ENCODE measurements at places on chromosomes 2 and 18.

DNA sequence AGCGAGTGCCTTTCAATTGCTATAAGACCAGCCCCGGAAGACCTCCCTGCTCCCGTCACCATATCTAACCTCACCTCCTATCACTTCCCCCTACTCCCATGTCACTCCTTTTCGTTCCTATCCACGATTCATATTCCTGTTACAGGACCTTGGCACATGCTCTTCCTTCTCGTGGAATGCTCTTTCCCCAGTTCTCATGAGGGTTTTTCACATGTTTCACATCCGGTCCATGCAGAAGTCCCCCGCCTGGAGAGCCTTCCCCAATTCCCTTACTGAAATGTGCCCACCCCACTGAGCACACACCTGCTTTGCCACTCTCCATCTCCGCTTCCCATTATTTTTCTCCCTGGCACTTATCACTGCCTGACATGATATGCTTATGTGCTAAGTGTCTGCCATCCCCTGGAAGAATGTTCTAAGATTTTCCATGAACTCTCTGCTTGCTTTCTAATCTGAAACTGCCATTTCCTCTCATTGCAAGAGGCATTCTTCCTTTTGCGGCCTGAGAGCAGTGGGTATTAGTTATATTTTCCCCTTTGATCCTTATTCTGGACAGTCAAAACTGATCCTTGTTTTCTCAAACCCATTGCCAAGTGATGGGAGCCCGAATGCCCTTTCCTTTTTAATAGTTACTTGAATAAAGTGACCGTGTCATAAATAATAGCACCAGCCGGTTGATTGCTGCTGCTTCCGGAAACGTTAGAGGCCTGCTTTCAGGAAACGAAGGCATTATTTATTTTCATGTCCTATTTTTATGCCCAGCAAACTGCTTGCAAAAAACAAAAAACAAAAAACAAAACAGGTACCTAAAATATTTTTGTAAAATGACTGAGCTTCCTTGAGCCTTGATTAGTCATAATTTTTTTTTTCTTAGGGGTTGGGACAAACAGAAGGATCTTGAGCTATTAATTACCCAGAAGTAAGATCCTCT, 127.9 kb downstream of the ZNF532 start:
- H3K36me3 ChIP-seq = no peaks in the 10 kb centered on the region
- peaks cover 1% of the 10 kb centered on the region for H3K27me3 ChIP-seq
- H3K27ac ChIP-seq = peak overlapping the region; percentile 6
- no peak overlapping the region for H3K4me3 ChIP-seq
- H3K4me1 ChIP-seq = no peaks in the 10 kb centered on the region
- DNase-seq = no peak

DNA sequence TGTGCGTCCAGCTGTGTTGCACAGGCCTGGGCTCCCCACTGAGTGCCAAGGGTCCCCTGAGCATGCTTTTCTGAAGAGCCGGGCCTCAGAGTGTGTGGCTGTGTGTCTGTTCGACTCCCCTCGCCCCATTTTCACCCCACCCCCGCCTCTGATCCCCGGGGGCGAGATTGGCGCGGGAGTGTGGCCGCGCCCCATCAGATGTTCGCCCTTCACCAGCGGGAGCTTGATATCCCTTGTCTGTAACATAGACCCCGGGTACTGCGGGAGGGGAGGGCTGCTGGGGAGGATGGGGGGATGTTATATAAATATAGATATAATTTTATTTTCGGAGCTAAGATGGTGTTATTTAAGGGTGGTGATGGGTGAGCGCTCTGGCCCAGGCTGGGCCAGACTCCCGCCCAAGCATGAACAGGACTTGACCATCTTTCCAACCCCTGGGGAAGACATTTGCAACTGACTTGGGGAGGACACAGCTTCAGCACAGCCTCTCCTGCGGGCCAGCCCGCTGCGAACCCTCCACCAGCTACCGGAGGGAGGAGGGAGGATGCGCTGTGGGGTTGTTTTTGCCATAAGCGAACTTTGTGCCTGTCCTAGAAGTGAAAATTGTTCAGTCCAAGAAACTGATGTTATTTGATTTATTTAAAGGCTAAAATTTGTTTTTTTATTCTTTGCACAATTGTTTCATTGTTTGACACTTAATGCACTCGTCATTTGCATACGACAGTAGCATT, 1.5 kb downstream of the RHOB start:
- peaks cover 6% of the 10 kb centered on the region for H3K4me1 ChIP-seq
- H3K27ac ChIP-seq = no peak overlapping the region
- peaks cover 60% of the 10 kb centered on the region for H3K27me3 ChIP-seq
- no peaks in the 10 kb centered on the region for H3K36me3 ChIP-seq
- no peak for DNase-seq

- H3K36me3 ChIP-seq = peaks cover 9% of the 10 kb centered on the region
- no peaks in the 10 kb centered on the region for H3K27me3 ChIP-seq
- DNase-seq = no peak
- H3K4me3 ChIP-seq = no peak overlapping the region
- H3K27ac ChIP-seq = no peak overlapping the region
- H3K4me1 ChIP-seq = peaks cover 3% of the 10 kb centered on the region
These were observed 47.5 kb downstream of the GALNT3 start for GRCh38 chr2:165746501-165746900.

DNA sequence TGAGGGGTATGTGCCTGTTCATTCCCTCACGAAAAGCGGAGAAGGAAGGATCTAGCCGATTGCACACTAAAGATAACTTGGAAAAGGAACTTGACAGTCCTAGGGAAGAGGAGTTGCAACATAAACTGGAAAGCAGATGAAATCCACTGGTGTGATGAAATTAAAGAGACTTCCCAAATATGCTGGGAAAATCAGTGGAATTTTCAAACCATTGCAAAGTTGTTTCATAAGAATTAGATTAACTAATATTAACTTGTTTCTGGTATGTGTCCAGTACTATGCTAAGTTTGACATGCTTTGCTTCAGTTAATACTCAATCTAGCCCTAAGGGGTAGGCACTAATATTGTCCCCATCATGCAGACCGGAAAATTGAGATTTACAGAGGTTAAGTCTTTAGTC, 222.7 kb downstream of the IKZF2 start:
- H3K36me3 ChIP-seq = no peaks in the 10 kb centered on the region
- H3K27me3 ChIP-seq = no peaks in the 10 kb centered on the region
- H3K4me3 ChIP-seq = no peak overlapping the region
- no peak for DNase-seq
- no peak overlapping the region for H3K27ac ChIP-seq

DNA sequence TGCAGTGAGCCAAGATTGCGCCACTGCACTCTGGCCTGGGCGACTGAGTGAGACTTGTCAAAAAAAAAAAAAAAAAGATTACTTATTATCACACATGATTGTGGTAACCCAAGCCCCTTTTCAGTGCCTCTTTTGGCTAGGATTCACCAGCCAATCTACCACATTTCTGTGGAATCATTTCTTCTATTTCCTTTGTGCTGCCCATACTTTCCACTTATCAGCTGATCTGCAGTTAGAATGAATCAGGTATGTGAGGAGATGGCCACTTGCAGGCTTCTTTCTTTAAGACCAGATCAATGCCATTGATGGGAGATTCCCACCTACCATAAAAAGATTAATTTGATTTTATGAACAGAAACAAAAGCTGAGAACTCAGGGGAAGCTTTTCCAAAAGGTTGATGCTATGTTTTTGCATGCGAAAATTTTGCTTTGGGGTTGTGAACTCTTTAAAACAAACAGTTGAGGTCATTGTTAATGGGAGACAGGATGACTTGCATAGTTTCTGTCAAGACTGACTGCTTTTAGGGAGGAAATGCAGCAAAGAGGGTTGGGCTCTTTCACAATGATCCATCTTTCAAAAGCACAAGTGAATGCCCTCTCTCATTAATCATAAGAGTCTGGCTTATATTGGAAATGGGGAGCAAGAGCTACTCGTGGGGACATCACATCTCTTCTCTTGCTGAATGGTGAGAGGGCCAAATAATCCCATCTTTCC, 66.9 kb upstream of the CYP26B1 start:
- H3K36me3 ChIP-seq = no peaks in the 10 kb centered on the region
- no peaks in the 10 kb centered on the region for H3K4me1 ChIP-seq
- no peak overlapping the region for H3K4me3 ChIP-seq
- H3K27ac ChIP-seq = no peak overlapping the region

GRCh38 chr2:158688721-158689120, 106.4 kb upstream of the DAPL1 start:
- no peak for DNase-seq
- H3K4me1 ChIP-seq = no peaks in the 10 kb centered on the region
- H3K36me3 ChIP-seq = no peaks in the 10 kb centered on the region
- H3K4me3 ChIP-seq = no peak overlapping the region

- no peak overlapping the region for H3K4me3 ChIP-seq
- H3K36me3 ChIP-seq = peaks cover 8% of the 10 kb centered on the region
- no peak overlapping the region for H3K27ac ChIP-seq
- H3K27me3 ChIP-seq = peaks cover 29% of the 10 kb centered on the region
- peaks cover 30% of the 10 kb centered on the region for H3K4me1 ChIP-seq
These were observed 428.7 kb upstream of the TRIB2 start for GRCh38 chr2:12288048-12288447.

DNA sequence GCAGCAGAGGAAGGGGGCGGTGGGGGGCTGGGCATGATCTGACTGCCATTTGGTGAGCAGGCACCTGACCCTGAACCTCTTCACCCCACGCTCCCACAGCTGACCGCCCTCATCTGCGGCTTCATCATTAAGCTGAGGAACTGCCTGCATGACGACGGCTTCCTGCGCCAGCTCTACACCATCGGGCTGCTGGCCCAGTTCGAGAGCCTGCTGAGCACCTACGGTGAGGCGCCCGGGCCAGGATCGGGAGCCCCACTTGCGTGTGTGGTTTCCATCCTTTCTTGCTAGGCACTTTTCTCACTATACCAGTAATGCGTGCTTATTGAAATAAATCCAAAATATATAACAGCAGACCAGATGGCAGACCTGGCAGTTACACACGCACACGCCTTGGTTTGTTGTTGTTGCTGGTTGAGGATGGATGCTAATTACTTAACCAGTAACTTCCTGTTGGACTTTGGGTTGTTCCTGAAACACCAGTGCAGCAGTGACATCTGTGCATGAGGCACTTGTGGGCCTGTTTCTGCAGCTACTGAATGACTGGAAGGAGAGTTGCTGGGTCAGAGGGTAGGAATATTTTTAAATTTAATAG, 43.7 kb downstream of the COA5 start:
- H3K36me3 ChIP-seq = peaks cover 58% of the 10 kb centered on the region
- peaks cover 20% of the 10 kb centered on the region for H3K4me1 ChIP-seq
- H3K27ac ChIP-seq = no peak overlapping the region
- H3K27me3 ChIP-seq = no peaks in the 10 kb centered on the region
- H3K4me3 ChIP-seq = no peak overlapping the region

GRCh38 chr18:13019301-13019700, 28.1 kb downstream of the CEP192 start:
- peaks cover 82% of the 10 kb centered on the region for H3K36me3 ChIP-seq
- no peaks in the 10 kb centered on the region for H3K27me3 ChIP-seq
- DNase-seq = no peak
- H3K4me1 ChIP-seq = peaks cover 12% of the 10 kb centered on the region
- no peak overlapping the region for H3K4me3 ChIP-seq
- H3K27ac ChIP-seq = no peak overlapping the region

DNA sequence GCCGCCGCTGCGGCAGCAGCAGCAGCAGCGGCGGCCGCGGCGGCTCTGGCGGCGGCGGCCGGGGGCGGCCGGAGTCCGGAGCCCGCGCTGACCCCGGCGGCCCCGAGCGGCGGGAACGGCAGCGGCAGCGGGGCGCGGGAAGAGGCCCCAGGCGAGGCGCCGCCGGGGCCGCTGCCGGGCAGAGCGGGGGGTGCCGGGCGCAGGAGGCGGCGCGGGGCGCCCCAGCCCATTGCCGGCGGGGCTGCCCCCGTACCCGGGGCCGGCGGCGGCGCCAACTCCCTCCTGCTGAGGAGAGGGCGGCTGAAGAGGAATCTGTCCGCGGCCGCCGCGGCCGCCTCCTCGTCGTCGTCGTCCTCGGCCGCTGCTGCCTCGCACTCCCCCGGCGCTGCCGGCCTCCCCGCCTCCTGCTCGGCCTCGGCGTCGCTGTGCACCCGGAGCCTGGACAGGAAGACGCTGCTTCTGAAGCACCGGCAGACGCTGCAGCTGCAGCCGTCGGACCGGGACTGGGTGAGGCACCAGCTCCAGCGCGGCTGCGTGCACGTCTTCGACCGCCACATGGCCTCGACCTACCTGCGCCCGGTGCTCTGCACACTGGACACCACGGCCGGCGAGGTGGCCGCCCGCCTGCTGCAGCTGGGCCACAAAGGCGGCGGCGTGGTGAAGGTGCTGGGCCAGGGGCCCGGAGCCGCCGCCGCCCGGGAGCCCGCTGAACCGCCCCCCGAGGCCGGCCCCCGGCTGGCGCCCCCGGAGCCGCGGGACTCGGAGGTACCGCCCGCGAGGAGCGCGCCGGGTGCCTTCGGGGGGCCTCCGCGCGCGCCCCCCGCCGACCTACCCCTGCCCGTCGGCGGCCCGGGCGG, 646 bp downstream of the PHLPP1 start:
- peaks cover 27% of the 10 kb centered on the region for H3K27me3 ChIP-seq
- DNase-seq = peak; percentile 90
- H3K36me3 ChIP-seq = peaks cover 2% of the 10 kb centered on the region
- H3K4me1 ChIP-seq = peaks cover 26% of the 10 kb centered on the region
- H3K27ac ChIP-seq = peak overlapping the region; percentile 37

DNA sequence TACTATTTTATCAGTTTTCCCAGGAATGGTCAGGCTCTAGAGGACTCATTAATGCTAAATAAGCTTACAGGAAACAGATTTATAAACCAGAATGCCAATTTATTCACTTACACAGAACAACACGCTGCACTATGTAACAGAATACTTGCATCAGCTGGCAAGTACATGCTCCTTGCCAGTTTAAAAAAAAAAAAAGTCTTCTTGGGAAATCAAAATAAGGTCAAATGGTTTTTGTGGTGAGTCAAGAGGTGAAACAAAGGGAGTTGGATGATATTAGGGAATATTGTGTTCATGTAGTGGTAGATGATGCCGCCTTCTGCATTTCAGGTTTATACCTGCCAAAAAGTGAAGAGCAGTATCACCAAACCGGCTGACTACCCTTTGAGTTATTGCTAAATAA, 1322.1 kb upstream of the ZEB2 start:
- H3K4me3 ChIP-seq = no peak overlapping the region
- H3K36me3 ChIP-seq = no peaks in the 10 kb centered on the region
- H3K4me1 ChIP-seq = no peaks in the 10 kb centered on the region
- no peak overlapping the region for H3K27ac ChIP-seq
- H3K27me3 ChIP-seq = no peaks in the 10 kb centered on the region

DNA sequence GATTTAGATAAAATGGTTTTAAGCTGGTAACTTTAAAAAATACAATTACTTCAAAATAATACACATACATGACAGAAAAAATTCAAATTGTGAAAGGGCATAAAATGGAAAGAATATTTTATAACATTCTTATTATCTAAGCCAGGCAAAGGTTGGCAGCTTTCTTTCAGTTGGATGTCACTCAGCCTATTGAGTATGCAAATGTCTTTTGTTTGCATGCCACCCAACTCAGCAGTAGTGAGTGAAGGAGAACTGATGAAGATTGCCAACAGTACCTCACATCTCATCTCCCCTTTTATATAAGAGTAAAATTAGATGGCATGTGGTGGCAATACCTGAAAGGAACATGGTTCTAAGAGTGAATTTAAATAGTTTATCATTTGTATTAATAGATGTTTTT, 24.8 kb downstream of the BMPR2 start:
- no peak overlapping the region for H3K4me3 ChIP-seq
- no peak overlapping the region for H3K27ac ChIP-seq
- no peaks in the 10 kb centered on the region for H3K4me1 ChIP-seq
- DNase-seq = no peak
- no peaks in the 10 kb centered on the region for H3K36me3 ChIP-seq

GRCh38 chr2:110910423-110910822, 178.1 kb downstream of the ACOXL start:
- no peaks in the 10 kb centered on the region for H3K4me1 ChIP-seq
- no peaks in the 10 kb centered on the region for H3K36me3 ChIP-seq
- H3K27ac ChIP-seq = no peak overlapping the region
- peaks cover 25% of the 10 kb centered on the region for H3K27me3 ChIP-seq
- H3K4me3 ChIP-seq = no peak overlapping the region

GRCh38 chr2:169818241-169818640, 6.5 kb downstream of the METTL5 start:
- H3K4me1 ChIP-seq = peaks cover 23% of the 10 kb centered on the region
- H3K27me3 ChIP-seq = no peaks in the 10 kb centered on the region
- no peak overlapping the region for H3K27ac ChIP-seq
- H3K36me3 ChIP-seq = peaks cover 62% of the 10 kb centered on the region
- H3K4me3 ChIP-seq = no peak overlapping the region

Measured in activated CD4-positive, alpha-beta T cell treated with anti-CD3 and anti-CD28 coated beads, Interleukin-2, amount 10 ng/mL, durations not matched to agents 24 days and 14 days (primary cell).